ENCODE measurements at places on chromosomes 7 and 10. TPM values are rescaled to one million over a fixed set of nuclear protein-coding genes. Genes with fewer than 3 reads are reported as not detected.

Gene MUC12
- 4.0 TPM for total RNA-seq

Gene LIPF
- total RNA-seq = not detected

Gene C10orf120
- total RNA-seq = not detected

Gene LIPJ
- 0.49 TPM for total RNA-seq

Gene GCK
- total RNA-seq = 2.5 TPM

Gene PCGF6
- 7.3 TPM for total RNA-seq

Gene KLF14
- total RNA-seq = not detected

Gene PTPRN2
- total RNA-seq = 130 TPM

Gene PRPS1L1
- total RNA-seq = not detected

Gene GBX1
- total RNA-seq = not detected

Gene MGMT
- total RNA-seq = 12.6 TPM

Gene RBP4
- 47.7 TPM for total RNA-seq

Gene PDSS1
- total RNA-seq = 8.9 TPM

Gene CCDC136
- total RNA-seq = 118 TPM

Gene CSGALNACT2
- 23.1 TPM for total RNA-seq

Gene FAM25A
- not detected for total RNA-seq

Gene TRPV5
- total RNA-seq = 0.35 TPM

Gene CNNM2
- 31.4 TPM for total RNA-seq

All from dorsolateral prefrontal cortex (tissue), 122 donors.